ENCODE measurements at places on chromosomes 3 and 15.

GRCh38 chr15:73346735-73347312 lies 21.9 kb downstream of the HCN4 start:
- peak; percentile 83 for DNase-seq

- no peak for DNase-seq
Measured at GRCh38 chr3:100106531-100107141, 7.7 kb downstream of the FILIP1L start.

DNA sequence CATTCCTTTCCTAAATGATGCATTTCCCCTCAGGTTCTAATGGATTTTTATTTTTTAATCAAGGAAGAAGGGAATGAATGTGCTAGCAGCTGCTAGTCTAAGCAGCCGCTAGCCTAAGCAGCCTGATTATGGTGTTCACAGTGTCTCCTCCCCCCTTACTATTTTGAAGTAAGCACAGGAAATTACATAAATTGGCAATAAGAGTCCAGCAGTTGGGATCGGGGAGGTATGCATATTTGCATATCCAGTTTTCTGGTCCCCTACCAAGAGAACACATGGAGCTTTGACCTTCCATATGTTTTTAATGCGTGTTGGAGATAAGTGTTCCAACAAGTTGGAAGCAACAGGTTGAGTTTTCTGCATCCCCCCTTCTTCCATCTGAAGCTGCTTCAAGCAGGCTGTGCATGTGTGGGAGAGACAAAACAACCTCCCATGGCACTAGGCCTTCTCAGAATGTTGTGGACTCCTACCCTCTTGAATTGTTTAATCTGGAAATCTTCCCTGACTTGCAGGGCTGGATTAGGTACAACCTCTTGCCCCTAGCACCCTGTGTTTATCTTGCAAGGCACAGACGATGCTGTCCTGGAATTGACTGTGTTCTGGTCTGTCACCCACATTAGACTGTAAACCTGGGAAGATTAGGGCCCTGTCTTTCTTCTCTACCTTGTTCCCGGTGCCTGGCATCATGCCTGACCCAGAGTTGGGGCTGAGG lies 124.8 kb upstream of the LRIG1 start:
- DNase-seq = no peak

DNA sequence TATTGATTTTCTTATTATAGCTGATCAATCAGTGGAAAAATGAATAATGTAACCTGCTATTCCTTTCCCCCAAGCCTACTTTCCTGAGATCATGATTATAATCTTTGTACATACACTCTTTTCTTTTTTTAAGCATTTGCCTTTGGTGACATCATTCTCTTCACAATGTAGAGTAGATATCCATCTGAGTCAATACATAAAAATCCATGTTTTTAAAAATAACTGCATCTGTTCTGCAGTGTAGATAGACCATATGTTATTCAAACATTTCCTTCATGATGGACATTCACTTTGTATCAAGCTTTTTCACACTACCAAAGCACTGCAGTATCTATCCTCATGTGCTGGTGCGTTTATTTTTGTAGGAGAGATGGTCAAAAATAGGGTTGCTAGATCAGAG lies 211.1 kb downstream of the PTPRG start:
- DNase-seq = no peak

DNA sequence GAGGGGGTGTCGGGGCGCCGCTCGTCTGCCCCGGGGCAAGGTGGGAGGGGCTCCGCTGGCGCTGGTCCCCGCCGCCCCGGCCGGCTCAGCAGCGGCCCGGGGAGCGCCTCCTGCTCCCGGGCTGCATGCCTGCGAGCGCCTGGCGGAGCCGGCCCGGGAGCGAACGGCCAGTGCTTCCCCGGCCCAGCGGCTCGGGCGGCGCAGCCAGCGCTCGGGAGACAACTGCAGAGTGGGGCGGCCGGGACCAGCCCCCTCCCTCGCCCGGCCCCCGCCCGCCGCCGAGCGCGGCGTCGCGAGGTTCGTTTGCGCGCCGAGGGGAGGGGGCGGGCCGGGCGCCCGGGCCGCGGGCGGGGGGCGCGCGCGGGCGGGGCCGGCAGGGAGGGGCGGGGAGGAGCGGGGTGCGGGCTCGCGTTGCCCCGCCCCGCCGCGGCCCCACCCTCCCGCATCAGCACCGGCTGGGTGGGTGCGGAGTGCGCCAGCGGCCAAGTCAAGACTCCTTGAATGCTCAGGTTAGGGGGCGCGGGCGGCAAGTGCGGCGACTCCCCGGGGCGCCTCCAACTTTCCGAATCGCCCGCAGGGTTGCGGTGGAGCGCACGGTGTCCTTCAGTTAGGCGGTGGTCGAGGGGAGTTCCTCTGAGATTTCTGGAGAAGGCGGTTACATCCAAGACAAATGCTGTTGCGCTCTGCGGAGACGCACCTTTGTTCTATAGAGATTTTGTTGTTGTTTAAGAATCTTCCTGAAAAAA lies at the start of gene RGMA:
Gene RGMA (minus strand): TSS at position 231 of the 746 bp plus-strand sequence. CDS start 279 bp downstream, outside the sequence.
- DNase-seq = no peak

DNA sequence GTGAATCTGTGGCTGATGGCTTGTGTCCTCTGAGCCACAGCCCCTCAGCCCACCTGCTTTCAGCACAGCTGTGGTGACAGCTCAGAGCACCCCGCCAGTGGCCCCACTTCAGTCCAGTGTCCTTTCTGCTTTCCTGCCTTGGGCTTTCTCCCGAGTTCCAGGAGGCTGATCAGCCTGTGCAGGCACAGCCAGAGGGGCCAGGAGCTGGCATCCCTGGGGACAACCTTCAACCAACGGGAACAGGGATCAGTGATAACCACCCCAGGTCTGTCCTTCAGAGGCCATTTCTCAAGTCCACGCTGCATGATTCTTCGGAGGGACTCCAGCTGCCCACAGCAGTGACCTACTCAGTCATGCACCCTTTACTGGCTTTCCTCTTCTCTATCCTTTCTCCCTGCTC lies 166.6 kb downstream of the RAB11A start:
- no peak for DNase-seq

- DNase-seq = no peak
Measured at GRCh38 chr15:100762913-100763834, 116.5 kb upstream of the ALDH1A3 start.

DNA sequence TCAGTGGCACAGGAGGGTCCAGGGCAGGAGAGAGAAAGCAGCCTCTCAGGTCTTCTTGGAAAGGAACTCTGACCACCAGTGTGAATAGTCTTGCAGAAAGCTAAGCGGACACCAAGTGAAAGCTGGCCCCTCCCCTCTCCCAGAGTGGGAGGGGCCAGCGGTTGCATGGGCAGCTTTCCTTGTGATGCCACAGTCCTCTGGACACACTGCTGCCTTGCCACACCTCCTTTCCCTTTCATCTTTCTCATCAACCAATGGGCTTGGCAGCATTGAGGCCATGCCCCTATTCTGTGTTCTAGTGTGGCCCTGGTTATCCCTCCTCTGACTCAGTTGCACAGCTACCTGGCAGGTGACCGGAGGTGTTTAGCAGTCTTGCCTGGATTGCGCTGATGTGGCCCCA lies 49.7 kb upstream of the GOLGA6B start:
- DNase-seq = no peak

DNA sequence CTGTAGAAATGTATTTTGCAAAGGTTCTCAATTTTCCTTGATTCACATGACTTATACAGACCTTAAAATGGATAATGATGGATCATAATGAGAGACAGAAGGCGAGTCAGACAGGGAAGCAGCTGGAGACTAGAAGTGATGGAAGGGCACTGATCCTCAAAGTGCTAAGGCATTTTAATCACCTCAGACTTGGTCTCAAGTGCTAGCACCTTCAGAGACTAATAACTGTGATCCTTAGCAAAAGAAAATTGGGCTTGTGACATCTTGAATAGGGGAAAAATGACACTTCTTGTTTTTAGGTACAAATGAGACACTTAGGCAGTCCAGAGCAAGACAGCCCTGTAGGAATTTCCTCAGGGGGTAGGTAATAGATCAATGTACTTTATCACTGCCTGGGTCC lies 1011.7 kb downstream of the SQOR start:
- no peak for DNase-seq

- no peak for DNase-seq
Measured at GRCh38 chr3:189580190-189580589, 51.0 kb upstream of the TP63 start.

Measured in HuH-7 (cell line).